ENCODE measurements at places on chromosomes 1 and 21. TPM values are rescaled to one million over a fixed set of nuclear protein-coding genes. Genes with fewer than 3 reads are reported as not detected.
A peak's percentile ranks its signal among the peaks of the same experiment; 100 is the strongest.

The BLACAT1 gene
- total RNA-seq: 6.3 TPM

The TMEM269 gene
- 0.42 TPM for total RNA-seq

The FCRL5 gene
- not detected for total RNA-seq

The SPAG17 gene
- total RNA-seq: 14.9 TPM

The TRIM46 gene
- total RNA-seq: 25.7 TPM

The CDK11B gene
- 28.7 TPM for total RNA-seq

The MAD2L2 gene
- 105 TPM for total RNA-seq

The OR2T29 gene
- total RNA-seq: not detected

The C1orf226 gene
- 5.1 TPM for total RNA-seq

The KCNE2 gene
- total RNA-seq: 0.55 TPM

DNA sequence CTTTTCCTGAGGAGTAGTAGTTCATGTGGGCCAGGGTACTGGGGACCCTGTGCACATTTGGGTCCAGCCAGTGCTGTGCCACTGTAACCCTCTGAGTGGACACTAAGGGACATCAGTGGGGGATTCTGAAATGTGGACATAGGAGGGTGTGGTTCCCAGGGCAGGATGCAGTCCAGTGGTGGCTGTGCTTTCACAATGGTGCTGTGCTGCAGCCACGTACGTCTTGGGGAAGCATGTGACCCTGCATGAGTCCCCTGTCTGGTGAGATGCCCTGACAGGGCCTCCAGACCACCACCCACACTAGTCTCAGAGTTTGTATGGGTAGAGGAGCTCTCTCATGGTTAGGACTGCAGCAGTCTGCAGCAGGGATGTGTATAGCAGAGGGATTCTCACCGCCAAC, 37.8 kb upstream of the WNT2B start:
- no peak for DNase-seq

GRCh38 chr21:39055167-39055767, 128.0 kb downstream of the PSMG1 start:
- DNase-seq: no peak

- DNase-seq: no peak
Measured at GRCh38 chr1:201309416-201309815, 26.1 kb downstream of the PKP1 start.

GRCh38 chr1:25978403-25978802, 19.5 kb downstream of the PAFAH2 start:
- DNase-seq: no peak

- DNase-seq: no peak
Measured at GRCh38 chr21:29072873-29073221, 601 bp downstream of the CCT8 start.

DNA sequence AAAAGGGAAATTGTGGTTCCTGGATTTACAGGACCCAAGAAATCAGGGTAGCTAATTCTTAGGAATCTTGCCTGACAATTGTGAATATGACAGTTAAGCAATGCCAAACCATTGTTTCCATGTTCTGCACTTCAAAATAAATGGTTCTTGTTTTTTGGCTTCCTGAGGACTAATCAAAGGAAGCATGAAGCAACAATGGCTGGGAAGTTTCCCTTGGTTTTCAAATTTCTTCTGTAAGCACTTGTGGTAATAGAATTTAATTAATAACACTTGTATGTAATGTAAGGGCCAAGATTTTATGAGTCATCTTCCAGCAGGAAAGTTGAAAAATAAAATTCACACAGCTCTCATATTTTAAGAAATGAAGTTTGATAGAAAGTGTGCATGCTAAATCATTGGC, 31.7 kb downstream of the JAM2 start:
- DNase-seq: no peak

DNA sequence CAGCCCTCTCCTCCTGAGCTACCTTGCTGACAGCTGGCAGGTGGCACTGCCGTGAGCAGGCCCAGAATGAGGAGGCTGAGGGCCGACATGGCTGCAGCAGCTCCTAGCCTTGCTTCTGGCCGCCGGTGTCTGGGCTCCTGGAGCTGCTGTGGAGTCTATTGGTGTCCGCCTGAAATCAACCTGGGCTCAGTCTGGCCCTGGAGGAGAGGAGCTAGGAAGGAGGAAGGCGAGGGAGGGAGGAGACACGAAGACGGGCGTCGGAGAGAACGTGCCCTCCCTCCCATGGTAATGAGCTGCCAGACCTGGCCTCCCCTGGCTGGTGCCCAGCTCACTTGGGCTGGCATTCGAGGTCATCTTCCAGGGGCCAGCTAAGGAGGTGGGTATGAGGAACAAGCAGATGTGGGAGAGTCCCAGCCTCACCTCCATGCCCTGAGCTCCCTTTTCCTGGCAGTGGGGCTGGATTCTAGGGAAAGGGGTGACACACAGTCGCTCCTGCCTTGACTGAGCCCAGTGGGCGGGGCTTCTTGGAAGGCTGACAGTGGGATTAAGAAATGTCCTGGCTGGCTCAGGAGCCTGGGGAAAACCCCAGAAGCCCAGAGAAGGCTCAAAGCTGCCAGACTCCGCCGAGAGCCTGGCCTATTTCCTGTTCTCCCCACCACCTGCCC, at the start of gene PDZK1IP1:
Gene PDZK1IP1, minus strand, starts transcription at position 193 of the 665 bp plus-strand sequence. Its CDS starts 104 bp downstream, at position 89.
- peak; percentile 6 for DNase-seq

DNA sequence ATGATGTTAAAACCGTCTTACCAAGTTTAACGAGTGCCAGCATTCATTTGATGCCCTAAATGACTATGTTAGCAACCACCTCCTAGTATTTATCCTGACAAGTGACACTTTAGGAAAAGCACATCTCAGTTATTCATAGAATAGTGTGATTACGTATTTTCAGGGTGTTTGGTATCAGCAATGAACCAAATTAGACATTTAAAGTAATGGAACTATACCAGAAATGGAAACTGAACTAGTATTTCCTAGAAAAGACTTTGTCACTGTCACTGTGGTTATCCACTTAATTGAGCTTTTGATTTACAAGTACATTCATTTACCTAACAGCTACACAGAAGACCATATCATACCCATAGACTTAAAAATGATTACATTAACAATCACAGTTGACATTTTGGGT, 3.6 kb upstream of the IL12RB2 start:
- DNase-seq: no peak

DNA sequence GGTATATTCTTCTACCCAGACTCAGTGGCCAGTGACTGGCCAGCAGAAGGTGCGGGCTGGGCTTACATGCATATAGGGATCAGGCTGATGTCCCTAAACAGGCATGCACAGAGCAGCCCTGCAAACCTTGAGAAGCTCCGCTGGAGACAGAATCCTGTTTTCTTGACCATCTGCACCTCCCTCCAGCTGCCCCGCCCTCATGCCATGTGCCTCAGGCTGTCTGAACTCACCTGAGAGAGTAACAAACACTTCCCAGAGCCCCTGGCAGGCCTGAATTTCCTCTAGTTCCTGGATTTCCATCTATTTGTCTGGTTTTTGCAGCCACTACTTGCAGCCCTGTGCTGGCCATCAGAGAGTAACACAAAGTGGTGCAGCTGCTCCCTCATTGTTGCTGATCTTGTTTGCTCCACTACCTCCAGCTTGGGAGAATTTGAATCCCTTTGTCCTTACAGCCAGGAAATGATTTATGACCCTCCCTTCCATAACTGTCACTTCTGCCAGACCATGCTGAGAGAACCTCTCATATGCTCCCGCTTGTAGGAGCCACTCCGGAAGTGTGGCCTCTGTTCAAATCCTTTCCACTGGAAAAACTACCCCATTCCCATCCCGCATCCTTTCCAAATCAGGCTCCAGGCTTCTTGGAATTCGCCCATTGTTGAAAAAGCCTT, 113.6 kb downstream of the NMNAT2 start:
- DNase-seq: no peak

DNA sequence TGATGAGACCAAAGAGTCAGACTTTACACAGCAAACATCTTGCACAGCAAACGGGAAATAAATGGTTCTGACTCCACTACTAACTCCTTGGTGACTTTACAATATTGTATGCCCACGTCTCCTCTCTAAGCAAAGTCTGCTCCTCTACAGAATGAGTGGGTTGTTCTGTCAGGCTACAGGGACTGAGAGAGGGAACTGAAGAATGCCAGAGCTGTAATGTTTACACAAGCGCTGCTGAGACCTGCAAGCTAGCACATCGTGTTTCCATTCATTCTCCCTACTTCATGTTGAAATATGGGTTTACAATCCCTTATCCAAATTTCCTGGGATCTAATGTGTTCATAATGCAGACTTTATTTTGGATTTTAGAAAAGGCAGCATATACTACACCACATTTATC, 15.9 kb downstream of the DAB1 start:
- DNase-seq: no peak

DNA sequence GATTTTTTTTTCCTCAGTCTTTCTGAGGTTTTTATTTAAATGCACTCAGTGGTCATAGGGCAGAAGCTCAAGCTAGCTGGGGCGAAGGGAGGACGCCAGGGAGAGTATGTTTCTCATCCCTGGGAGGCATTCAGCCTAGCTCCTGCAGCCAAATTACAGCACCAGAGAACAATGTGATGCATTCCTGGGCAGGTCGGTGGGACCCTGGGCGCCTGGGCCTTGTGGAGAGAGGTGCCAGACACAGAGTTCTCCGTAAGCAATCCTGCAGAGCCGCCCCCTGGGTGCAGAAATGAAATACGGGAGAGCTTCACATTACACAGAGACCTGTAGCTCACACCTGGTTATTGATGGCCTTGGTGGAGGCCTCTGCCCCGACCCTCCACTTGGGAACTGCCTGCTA, 15.5 kb downstream of the WNT2B start:
- DNase-seq: no peak

DNA sequence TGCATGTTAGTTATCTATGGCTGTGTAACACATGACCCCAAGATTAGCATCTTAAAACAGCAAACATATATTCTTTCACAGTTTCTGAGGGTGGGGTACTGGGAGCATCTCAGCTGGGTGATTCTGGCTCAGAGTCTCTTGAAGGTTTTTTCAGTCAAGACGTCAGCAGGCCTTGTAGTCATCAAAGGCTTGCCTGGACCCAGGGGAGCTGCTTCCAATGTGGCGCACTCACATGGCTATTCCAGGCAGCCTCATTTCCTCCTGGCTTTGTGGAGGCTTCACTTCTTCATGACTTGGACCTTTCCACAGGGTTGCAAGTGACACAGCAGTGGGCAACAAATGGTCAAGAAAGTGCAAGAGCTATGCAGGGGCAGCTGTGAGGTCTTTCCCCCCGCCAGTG, 114.7 kb downstream of the ACTL8 start:
- no peak for DNase-seq

DNA sequence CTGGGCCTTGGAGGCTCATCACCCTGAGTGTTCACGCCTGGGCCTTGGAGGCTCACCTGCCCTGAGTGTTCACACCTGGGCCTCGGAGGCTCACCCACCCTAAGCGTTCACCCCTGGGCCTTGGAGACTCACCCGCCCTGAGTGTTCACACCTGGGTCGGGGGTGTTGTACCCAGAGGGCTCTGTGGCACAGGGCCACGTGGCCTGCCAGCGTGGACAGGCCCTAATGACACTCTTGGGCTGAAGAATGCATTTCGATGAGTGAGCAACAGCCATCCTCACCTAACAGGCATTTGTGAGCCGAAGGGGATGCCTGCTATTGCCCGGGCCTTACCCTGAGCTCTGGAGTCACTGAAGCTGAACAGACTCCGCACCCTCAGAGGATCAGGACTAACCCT, 17.5 kb downstream of the SLC19A1 start:
- DNase-seq: no peak

DNA sequence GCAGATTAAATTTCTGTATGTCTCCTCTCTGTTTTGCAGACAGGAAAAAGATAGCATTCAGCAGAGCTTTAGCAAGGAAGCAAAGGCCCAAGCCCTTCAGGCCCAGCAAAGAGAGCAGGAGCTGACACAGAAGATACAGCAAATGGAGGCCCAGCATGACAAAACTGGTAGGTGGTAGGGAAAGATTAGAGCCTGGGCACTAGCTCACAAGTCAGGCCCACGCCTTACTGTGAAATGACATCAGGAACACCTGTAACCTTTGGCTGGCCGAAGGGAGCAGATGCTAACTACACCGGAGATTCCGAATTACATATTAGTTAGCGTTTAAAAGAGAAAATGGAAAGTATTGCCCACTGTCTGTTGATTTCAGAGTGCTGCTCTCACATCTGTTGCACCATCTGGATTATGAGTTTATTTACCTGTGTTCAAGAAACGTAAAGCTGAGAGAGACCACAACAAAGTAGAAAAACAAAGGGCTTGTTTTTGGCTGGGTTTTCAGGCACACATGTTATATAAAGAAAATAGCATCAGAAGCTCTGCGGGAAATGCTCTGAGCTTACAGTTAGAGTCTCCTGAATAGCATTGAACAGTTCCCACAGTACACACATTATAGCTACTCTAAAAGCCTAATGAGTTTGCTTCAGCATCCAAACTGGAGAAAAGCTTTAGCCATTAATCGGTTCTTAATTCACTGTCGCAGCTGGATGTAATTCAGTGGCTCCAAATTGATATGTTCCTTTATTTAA, 160.0 kb downstream of the SDCCAG8 start:
- no peak for DNase-seq

GRCh38 chr1:82947278-82947677, 1051.7 kb downstream of the TTLL7 start:
- DNase-seq: no peak

GRCh38 chr1:17215545-17215890, 10.6 kb downstream of the PADI1 start:
- DNase-seq: no peak

DNA sequence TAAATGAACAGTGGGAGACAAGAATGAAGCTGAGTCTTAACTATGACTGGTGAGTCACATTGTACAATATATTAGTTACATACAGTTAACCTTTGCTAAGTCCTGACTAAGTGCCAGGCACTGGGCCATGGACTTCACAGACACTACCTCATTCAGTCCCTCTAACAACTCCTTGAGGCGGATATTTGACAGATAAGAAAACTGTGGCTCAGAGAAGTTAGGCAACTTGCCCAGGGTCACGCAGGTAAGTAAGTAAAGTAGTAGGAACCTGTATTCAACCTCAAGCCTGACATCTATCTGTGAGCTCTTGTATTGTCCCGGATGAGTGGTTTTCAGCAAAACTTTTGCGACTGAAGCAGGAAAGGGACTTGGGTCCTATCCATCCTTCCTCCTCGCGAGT, 62.1 kb downstream of the GNG12 start:
- DNase-seq: no peak

DNA sequence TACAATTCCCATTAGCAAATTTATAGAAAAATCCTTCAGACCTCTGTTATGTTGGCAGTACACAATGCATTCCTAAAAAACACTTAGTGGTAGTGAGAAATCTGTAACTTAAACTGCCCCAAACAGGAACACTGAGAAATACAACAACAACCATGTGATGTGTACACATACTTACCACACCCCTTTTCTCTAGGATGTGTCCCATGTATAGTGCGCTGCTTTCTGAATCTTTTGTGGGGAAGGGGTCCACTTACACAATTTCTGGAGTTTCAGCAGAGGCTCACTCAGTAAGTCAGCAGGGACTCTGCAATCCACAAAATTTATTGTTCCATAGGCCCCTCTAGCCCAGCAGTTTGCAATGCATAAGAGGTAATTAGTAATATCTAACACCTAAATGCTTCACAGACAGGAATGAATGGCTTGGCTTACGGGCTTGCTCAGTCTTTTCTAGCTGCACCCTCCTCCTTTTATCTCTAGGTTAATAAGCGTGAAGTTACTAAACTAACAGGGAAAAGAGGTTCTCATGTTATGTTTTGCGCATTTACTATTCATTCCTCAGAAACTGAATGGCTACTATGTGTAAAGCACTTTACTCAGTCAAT, 115.2 kb downstream of the TGFBR3 start:
- DNase-seq: no peak
